Aorta (tissue), 5 donors: ENCODE measurements at places on chromosomes 12 and 14.
A peak's percentile ranks its signal among the peaks of the same experiment; 100 is the strongest.

GRCh38 chr14:102229071-102229738 lies 75.8 kb downstream of the MOK start:
- no peak for DNase-seq

DNA sequence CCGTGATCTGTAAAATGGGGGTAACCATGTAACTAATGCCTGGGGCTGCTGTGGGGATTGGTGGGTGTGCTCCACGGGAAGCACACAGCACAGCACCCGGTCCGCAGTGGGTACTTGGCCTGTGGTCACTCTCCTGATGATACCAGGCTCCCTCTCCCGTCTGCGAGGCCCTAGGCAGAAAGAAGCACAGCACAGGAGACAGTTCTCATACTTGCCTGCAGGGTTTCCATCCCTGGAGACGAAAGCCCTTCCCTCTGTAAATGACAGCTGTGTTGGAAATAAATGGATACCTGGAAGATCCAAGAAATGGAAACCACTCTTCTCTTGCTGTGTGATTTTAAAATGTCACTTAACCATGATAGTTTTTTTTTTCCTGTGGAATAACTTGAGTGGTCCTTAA lies 7.9 kb upstream of the PRMT8 start:
- no peak for DNase-seq

GRCh38 chr12:123453165-123453564 lies 4.8 kb upstream of the SNRNP35 start:
- no peak for DNase-seq

DNA sequence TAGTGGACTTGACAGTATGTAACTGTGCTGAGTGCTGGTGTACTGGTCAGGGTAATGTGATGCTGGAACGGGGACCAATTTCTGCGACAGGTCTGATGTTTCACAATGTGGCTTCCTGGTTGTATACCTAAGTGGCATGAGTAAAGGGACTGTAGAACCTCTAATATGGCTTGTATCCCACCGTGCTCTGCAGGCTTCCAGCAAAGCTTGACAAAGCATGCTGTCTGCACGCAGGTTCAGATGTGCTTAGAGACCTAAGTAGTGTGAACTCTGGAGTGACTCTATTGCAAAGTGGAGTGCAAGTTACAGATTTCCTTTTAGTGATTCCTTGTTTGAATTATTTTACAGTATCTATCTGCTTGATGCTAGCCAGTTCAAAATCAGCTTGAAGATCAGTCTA lies 415.8 kb upstream of the NOVA1 start:
- no peak for DNase-seq

DNA sequence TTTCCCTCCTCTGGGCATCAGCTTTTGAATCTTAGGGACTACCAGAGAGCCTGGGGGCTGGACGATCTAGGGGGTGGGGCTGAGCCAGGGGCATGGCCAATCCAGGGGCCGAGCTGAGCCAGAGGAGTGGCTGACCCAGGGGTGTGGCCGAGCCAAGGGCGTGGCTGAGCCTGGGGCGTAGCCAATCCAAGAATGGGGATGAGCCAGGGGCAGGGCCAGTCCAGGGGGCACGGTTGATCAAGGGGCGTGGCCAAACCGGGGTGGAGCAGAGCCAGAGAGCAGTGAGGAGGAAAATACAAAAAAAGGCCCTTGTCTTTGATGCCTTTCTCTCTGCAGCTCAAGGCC lies 219.3 kb upstream of the NOS1 start:
- peak; percentile 48 for DNase-seq

- DNase-seq: no peak
Observed at GRCh38 chr12:4943067-4943937, 33.6 kb downstream of the KCNA1 start.

GRCh38 chr12:94287245-94287628 lies 138.9 kb downstream of the PLXNC1 start:
- DNase-seq: no peak

- DNase-seq: no peak
Observed at GRCh38 chr12:15220451-15220850, 766 bp downstream of the RERG start.

DNA sequence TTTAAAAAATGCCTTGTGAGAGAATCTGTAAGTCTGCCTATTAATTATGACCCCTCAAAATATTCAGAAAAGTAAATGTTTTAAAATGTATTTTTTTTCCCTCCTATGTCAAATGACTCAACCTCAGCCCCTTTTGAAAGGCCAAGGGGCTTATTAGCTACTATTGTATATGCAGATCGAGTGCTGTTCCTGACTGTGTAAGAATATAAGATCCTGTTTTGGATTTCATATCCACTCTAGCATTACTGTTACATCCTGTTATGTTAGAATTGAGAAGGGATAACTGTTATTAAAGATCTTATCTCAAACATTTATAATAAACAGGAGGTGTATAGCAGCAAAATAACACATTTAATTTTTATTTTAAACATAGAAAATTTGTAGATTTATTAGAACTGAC lies 46.6 kb upstream of the TPH2 start:
- DNase-seq: no peak

DNA sequence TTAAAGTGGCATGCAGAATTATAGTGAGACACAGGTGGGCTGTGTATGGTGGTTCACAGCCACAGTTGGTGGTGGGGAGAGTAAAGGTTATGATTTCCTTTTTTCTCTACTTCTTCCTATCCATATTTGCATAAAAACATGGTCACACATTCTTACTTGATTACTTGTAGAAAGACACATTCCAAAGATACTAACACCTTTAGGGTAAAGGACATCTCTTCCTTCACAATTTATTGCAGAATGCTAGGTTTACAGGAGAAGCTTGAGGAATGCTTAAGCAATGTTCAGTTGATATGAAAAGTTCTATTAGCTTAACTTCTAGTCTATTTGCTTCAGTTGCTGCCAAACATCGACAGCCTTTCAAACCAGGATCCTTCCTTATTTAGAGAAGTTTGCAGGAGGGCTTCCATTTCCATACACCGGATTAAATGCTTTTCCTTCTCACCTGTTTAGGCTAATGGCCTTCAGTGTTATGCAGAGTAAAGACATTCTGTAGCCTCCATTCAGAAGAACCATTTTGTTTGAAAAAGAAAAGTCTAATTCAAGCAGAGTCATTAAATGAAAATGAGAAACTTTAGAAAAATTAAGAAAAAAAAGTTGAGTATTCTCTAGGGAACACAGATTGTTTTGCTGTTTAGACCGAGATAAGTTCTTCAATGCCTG lies 2.6 kb upstream of the PHC1 start:
- no peak for DNase-seq

GRCh38 chr12:22374508-22374907 lies 40.0 kb upstream of the ST8SIA1 start:
- no peak for DNase-seq

DNA sequence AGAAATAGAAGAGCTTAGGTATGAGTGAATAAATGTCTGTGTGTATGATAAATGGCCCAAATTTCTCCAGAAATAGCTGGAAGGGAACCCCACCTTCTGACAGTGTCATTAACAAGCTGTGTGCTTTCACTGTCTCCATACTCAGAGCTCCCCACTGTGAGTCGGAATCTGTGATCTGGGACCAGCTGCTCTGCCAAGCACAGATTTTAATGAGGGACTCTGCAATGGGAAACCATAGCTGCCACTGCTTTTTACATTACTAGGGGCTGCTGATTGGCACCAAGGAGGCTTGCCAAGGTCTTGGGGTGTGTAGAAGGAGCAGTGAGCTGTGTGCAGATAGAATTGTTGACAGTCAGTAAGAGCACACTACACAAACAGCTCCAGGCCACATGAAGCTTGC lies 244.2 kb upstream of the CCDC196 start:
- DNase-seq: no peak

- no peak for DNase-seq
Observed at GRCh38 chr12:68805592-68806120, 2.3 kb upstream of the MDM2 start.

DNA sequence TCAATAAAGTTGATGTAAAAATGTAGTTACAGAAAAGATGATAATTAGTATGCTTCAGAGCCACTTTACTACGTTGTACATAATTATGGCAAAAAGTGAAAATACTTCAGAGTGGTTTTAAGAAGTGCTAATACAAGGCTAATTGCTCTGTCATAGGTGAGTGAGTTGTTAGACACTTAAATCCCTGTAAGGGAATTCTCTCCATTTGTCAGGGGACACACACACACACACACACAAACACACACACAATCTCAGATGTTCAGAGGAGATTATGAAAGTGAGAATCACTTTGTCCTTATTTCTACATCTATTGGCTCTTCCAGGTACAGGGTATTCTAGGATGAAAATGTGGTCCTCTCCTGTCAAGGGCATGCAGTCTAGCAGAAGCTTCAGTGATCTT lies 208.3 kb upstream of the PELI2 start:
- DNase-seq: no peak

GRCh38 chr12:96249196-96250118 lies 55.3 kb downstream of the ELK3 start:
- no peak for DNase-seq

- no peak for DNase-seq
Observed at GRCh38 chr14:29102266-29102665, 335.7 kb downstream of the FOXG1 start.

DNA sequence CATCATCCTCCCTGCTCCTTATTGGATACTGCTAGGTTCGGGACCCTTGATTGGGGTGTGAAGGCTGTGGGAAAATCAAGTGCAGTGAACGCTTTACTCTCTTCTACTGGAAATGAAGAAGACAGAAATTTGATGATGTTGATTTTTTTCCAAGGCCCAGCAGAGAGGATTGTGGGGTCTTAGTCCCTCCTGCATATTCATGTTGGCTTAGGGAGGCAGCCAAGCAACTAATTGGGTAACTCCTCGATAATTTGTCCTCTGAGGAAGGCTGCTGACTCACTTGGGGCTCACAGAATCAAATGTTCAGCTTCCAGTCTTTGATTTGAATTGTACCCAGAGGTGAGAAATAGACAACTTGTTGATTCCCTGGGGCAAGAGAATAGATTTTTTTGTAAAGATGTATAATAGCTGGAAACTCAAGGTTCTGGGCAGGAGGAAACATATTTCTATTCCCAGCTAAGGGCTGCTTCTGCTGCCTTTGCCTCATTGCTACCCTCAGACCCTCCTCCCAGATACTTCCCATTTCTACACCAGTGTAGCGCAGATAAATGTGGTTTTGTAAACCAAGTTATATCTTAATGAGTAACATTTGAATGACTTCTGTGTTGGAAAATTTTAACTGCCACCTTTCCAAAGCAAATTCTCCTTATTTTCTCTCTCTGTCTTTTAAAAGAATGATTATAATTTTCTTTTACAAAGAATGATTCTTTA lies 21.7 kb downstream of the NEUROD4 start:
- no peak for DNase-seq

- no peak for DNase-seq
Observed at GRCh38 chr14:56412468-56413434, 166.8 kb upstream of the TMEM260 start.

GRCh38 chr14:97705976-97706375 lies 908.8 kb downstream of the VRK1 start:
- DNase-seq: no peak

DNA sequence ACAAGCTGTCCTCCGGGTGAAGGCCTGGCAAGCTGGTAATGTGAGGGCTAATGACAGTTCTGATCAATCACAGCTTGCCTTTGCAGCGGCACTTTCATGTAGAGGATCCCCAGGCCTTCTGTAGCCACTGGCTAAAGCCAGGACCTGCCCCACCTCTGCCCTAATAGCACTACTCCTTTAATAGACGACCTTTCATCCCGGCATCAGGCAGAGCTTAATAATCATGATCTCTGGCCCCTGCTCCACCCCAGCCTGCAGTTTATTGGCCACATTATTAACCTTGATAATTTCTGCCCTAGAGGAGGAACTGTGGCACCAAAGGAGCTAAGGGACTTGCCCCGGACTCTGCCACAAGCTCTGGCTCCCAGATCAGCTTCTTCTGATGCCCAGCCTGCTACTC lies 142.3 kb upstream of the TBX3 start:
- DNase-seq: no peak

DNA sequence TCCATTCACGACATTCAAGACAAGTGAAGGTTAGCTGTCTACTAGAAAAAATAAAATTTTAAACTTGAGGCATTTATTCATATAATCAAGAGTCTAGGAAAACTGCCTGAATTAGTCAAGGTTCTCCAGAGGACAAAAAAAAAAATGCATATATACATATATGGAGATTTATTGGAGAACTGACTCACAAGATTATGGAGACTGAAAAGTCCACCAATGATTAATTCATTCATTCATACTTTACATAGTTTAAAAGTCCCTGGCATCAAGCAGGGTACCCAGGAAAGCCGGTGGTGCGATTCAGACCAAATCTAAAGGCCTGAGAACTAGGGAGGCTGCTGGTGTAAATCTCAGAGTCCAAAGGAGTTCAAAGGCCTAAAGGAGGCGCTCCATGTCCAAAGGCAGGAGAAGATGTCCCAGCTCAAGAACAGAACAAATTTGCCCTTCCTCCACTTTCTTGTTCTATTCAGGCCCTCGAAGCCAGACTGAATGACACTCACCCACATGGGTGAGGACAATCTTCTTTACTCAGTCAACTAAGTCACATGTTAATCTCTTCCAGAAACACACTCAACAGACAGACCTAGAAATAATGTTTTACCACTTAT lies 64.3 kb downstream of the ANKS1B start:
- DNase-seq: no peak

- no peak for DNase-seq
Observed at GRCh38 chr12:75838309-75838708, 193.3 kb downstream of the PHLDA1 start.

DNA sequence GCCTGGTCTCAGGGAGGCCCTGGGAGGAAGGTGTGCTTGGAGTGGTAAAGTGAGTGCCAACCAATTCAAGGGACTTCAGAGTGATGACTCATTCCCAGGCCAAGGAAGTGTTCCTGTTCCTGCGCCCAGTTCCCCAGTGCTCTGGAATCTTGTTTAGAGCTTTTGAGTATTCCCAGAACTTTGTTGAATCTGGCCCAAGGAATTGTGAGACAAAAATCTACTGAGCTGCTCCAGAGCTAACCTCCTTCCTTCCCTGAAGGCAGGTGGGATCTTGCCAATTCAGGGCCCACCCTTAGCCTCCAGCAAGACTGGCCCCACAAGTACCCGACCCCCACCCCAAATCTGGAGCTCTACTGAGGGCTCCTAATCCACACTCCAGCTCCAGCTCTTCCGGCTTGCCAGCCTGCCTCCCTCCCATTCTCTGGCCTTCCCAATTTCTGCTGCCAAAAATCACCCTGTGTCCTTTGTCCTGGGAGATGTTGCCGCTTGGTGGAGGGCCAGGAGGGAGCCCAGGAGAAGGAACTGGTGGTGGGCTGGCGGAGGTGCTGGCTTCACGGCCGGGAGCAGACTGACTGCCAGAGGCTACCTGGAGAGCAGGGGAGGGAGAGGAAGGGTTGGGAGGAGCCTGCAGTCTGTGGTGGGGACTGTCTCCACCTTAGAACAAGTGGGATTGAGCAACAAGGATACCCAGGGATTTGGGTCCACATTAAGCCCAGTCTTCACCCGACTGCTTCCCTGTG lies 2.0 kb upstream of the ATN1 start:
- DNase-seq: peak; percentile 89

- DNase-seq: no peak
Observed at GRCh38 chr14:24607635-24608514, 1.6 kb downstream of the GZMH start.

GRCh38 chr14:104639885-104640548 lies 35.4 kb upstream of the TMEM179 start:
- DNase-seq: no peak
